Kidney (tissue), 22 donors: ENCODE measurements at places on chromosomes 12 and 14. TPM values are rescaled to one million over a fixed set of nuclear protein-coding genes. Genes with fewer than 3 reads are reported as not detected.

RGS6 gene
- polyA plus RNA-seq, result 1.4 TPM

DNA sequence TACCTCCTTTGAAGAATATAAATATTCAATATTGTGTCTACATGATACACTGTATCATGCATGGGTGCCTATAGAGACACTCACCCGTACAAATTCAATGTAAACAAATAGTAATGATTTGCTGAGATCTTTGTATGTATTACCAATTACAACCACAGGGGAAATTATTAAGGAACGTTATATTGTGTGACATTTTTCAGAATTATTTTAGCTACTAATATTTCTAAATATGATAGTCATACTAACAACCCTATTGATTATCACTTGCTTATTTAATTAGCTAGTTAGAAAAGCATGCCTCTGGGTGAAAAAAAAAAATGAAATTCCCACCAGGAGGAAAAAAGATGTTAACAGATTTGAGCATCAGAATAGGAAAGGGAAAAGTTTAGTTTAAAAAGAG is 2.1 kb downstream of the SOX5 start:
- DNase-seq, result no peak

DNA sequence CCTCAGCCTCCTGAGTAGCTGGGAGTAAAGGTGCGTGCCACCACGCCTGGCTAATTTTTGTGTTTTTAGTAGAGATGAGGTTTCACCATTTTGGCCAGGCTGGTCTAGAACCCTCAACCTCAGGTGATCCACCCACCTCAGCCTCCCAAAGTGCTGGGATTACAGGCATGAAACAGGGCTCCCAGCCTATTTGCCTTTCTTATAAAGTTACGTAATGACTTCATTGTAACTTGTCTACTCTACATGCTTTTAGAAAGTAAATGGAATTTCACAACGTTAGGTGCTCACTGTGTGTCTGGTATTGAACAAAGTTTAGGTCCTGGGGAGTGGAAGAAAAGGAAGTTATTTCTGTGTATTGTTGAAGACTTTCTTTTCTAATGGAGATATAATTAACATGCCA is 12.5 kb downstream of the CFAP251 start:
- no peak for DNase-seq

MORN3 gene
- polyA plus RNA-seq, result 1.5 TPM

DNA sequence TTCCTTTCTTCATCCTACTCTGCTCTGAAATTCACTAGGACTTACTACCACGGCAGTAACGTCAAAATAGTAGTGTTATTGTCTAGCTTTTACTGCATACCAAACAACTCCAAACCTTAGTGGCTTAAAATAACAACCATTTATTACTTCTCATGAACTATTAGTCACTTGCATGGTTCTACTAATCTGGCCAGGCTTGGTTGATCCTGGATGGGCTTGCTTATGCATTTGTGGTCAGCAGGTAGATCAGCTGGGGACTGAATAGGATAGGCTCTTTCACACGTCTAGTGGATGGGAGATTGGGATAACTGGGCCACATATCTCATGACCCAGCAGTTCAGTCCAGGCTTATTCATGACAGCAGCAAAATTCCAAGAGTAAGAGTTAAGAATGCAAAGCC is 9.4 kb upstream of the SLC35F4 start:
- DNase-seq, result no peak

GRCh38 chr14:101223561-101224162 is 320.1 kb upstream of the RTL1 start:
- no peak for DNase-seq

DNA sequence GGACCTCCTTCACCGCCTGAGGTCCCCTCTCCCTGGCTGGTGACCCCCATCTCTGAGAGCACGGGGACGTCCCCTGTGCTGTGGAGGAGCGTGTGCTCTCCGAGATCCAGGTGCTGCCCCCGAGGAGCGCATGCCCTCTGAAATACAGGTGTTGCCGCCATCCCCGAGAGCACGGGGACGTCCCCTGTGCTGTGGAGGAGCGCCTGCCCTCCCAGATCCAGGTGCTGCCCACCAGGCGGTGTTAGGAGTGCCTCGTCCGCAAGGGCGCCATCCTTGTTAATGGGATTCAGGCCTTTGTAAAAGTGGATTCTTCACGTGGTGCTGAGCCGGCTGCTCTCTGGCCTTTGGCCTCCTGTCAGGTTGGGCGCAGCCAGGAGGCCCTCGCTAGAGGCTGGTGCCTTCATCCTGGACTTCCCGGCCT is 10.1 kb downstream of the NOC4L start:
- peak; percentile 42 for DNase-seq

GRCh38 chr12:42854208-42854607 is 264.7 kb upstream of the PRICKLE1 start:
- no peak for DNase-seq

GRCh38 chr12:86331012-86331411 is 74.8 kb upstream of the MGAT4C start:
- DNase-seq, result no peak

ACSS3 gene
- 18.9 TPM for polyA plus RNA-seq

DNA sequence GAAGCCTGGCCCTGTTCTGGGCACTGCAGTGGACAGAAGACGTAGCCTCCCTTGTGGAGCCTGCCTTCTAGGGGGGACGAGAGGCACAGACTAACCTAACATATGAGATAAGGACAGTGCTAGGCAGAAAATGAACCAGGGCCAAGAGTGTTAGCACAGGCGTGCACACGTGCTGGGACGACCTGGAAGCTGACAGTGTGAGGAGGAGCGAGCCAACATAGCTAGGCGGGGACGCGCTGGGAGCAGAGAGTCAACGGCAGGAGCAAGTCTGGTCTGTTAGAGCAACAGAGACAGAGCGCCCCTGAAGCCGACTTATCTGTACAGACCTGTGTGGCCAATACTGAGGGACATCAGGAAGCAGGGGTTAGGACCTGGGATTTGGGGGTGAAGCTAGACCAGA is 8.0 kb downstream of the PXMP2 start:
- DNase-seq, result no peak
